ENCODE measurements at places on chromosomes 6 and 20.

DNA sequence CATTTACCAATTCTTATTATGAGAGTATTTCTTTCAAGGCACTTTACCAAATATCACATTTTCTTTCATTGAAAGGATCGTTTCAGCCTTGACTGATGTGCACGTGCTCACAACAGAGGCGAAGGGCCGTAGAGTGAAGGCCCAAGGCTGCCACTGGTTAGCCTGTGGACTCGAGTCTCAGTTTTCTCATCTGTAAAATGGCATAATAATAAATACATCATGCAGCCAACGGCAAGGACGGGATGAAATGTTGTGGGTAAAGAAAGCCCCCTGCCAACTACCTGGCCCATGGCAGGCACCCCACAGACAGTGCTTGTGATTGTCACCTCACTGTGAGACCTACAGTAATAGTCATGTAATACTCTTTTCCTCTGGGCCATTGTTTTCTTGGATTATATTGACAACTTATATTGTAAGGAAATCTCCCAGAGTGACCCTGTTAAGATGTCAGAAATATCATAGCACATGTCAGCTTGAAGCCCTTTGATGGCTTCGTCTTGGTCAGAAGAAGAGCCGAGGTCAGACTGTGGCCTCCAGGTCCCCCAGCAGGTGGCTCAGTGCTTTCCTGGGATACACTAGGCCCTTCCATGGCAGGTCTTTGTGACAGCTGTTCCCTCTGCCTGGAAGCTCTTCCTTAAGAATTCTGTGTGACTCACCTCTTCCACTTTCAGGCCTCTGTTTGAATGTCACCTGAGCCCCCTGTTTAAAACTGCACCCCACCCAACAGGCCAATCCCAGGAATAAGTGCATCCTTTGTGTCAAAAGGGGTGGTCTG lies 36.3 kb downstream of the FAM50B start:
- no peak for DNase-seq

DNA sequence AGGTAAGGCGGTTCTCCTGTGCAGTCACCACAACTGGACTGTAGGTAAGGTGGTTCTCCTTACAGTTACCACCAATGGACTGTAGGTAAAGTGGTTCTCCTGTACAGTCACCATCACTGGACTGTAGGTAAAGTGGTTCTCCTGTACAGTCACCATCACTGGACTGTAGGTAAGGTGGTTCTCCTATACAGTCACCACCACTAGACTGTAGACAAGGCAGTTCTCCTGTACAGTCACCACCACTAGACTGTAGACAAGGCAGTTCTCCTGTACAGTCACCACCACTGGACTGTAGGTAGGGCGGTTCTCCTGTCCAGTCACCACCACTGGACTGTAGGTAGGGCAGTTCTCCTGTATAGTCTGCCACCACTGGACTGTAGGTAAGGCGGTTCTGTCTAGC lies 212.3 kb downstream of the TFAP2A start:
- DNase-seq: no peak

- no peak for DNase-seq
Measured at GRCh38 chr20:8216375-8217200, 84.5 kb downstream of the PLCB1 start.

GRCh38 chr6:32941214-32941768 lies 463 bp upstream of the HLA-DMB start:
- DNase-seq: no peak

GRCh38 chr20:22001886-22002285 lies 296.4 kb downstream of the PAX1 start:
- DNase-seq: no peak

- no peak for DNase-seq
Measured at GRCh38 chr20:31260326-31260932, 3.0 kb downstream of the DEFB115 start.

DNA sequence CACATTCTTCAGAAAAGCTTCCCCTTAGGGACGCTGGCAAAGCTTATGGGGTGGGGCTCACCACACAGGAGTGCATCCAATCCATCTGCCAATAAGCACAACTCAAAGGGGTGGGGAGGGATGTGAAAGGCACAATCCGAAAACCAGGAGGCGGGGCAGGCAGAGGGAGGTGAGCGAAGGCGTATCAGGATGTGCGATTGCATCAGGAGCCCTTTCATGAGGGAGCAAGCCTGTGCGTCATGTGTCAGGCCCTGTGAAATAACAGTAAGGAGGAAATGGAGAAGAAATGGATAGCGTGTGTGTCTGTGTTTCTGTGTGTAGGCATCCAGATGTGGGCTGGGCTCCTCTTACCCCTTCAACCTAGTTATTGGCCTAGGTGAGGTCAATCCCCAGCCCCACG lies 382.4 kb upstream of the CDH4 start:
- DNase-seq: no peak

All from thoracic aorta (tissue), 2 donors.